ENCODE measurements at places on chromosomes 7 and 10. TPM values are rescaled to one million over a fixed set of nuclear protein-coding genes. Genes with fewer than 3 reads are reported as not detected.

GRCh38 chr10:121459279-121459621 lies 139.0 kb downstream of the FGFR2 start:
- no peak for DNase-seq

DNA sequence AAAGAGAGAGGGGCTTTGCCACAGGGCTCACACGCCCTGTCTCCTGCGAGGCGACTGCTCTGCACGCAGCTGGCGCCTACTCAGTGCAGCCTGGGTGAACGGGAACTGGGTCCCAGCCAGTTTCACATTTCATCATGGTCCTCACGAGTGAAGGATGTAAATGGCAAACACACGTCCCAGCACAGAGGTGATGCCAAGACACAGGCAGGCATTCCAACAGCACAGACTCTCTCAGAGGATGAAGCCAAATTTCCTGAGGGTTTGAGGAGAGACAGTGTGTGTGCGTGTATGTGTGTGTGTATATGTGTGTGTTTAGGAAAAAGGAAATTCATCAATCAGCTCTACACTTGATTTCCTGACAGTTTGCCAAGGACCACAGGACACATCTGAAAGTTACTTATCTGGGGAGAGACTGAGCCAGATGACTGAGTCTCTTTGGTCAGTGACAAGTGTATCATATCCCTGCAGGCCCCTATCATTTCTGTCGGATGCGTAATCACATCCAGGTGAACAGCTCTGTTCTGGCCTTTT lies 53.9 kb downstream of the CHST15 start:
- DNase-seq = no peak

Gene SPDYE8
- 0.16 TPM for polyA plus RNA-seq

GRCh38 chr7:25858525-25859411 lies 293.2 kb upstream of the NFE2L3 start:
- DNase-seq = no peak

Gene HYAL4
- polyA plus RNA-seq = not detected

DNA sequence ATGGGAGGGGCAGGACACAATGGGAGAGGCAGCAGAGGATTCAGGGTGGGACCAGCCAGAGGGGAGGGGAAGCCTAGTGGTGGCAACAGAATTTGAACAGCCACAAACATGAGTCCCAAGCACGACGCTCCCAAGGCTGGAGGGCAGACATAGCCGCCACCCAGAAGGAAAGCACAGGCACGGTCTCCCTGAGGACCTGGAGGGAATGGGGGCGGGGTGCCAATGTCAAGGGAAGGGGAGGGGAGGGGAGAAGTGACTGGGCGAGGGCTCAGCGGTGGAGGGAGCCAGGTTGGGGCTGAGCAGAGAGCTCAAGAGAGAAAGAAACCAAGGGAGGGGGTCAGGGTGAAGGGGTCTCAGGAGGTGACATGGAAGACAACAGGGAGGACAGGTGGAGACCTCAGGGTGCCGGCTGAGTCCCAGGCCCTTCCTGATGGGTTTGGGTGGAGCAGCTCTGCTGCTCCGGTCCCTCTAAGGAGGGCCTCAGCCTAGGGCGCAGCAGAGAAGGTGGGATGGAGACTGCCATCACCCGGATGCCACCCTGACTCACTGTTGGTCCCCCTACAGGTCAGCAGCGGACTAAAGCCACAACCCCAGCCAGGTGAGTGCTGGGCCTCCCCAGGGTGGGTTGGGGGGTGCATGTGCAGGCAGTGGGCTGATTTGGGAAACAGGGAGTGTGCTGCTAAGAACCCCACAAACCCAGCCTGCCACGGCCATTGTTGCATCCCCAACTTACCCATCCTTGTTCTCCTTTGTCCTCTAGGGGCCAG lies 24.2 kb downstream of the PILRA start:
- DNase-seq = no peak

DNA sequence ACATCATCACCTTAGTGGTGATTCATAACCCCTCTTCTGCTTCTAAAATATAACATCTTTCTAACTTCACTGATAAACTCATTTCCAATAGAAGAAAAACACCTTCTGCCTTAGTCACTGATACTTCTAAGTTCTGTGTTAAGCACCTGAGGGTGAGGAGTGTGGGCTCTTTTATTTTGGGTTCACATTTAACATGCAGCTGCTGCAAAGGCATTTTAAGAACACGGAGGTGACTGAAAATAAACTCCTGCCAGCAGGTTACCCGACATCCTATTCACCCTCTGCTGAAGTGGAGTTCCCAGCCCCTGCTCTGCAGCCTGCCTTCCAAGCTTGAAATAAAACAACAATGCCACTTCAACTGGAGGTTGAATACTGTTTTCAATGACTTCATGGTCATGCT lies 202.9 kb upstream of the PLXNA4 start:
- DNase-seq = no peak

GRCh38 chr10:127278001-127278400 lies 81.6 kb upstream of the INSYN2A start:
- DNase-seq = no peak

Gene IRF5
- polyA plus RNA-seq = 9.5 TPM

DNA sequence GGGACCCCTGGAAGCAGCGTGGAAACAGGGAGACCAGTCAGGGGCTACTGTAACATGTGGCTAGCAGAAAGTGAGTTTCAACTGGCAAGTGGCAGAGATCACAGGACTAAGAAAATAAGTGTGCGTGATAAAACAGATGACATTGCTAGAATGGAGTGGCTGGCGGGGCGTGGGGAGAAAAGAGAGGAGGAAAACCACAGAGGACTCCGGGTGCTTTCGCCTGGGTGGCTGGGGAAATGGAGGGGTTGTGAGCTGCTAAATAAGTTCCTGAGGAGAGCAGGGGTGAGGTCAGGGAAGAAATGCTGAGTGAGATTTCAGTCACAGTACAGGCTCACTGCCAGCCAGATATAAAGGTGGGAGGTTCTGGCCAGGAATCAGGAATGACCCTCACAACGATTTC lies 166.9 kb downstream of the MYOF start:
- no peak for DNase-seq

Gene RADIL
- polyA plus RNA-seq = 3.5 TPM

Gene DPY19L1
- polyA plus RNA-seq = not detected

GRCh38 chr10:26217396-26218086 lies 967 bp downstream of the GAD2 start:
- DNase-seq = no peak

- DNase-seq = no peak
Measured at GRCh38 chr7:116632384-116632783, 39.6 kb upstream of the MET start.

Gene BEND7
- polyA plus RNA-seq = 7.5 TPM

GRCh38 chr10:20879136-20879535 lies 18.0 kb downstream of the NEBL start:
- no peak for DNase-seq

Gene TRIM24
- polyA plus RNA-seq = 22.0 TPM

Gene FAM25C
- not detected for polyA plus RNA-seq

GRCh38 chr7:90487808-90488207 lies 18.4 kb downstream of the PTTG1IP2 start:
- DNase-seq = no peak

DNA sequence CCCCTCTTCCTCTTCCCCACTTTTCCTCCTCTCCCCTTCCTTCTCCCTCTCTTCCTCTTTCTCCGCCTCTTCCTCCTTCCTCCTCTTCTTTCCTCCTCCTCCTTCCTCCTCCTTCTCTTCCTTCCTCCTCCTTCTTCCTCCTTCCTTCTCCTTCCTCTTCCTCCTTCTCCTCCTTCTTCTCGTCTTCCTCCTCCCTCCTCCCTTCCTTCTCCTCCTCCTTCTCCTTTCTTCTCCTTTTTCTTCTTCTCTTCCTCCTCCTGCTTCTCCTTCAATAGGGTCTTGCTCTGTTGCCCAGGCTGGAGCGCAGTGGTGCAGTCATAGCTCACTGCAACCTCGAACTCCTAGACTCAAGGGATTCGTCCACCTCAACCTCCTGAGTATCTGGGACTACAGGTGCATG lies 56.9 kb downstream of the PALD1 start:
- no peak for DNase-seq

DNA sequence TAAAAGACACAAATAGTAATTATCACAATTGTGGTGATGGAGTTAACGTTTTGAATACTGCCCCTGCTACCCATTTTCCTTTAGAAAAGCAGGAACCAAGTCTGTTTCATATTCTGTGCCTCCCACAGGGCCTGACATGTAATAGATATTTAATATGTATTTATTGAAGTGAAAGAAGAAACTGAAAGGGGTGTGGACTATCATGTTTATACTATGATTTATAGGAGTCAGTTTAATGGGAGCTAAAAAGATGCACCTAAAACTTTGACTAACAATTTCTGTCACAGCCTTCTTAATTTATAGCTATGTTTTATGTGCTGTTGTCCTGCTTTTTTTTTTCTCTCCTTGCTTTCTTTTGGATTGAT lies 24.1 kb upstream of the BHLHA15 start:
- DNase-seq = no peak

GRCh38 chr7:118945911-118946682 lies 721.6 kb downstream of the ANKRD7 start:
- no peak for DNase-seq

DNA sequence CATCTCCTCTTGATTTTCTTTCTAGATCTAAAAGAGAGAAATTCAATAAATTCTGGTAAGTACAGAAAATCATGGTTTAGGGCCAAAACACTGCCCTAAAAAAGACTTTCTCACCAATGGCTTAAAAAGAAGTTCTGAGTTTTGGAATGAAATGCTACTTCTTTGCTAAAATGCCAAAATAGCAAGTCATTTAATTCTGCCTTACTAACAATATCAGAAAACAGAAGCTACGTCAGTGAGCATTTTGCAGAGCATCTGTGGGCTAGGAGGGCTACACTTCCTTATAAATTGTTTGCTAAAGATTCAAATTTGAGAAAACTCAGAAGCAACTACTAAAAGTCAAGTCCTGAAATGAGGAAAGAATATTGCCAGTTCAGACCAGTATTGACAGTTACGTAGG lies 560.8 kb upstream of the CELF2 start:
- no peak for DNase-seq

Gene ENKUR
- polyA plus RNA-seq = 0.41 TPM

DNA sequence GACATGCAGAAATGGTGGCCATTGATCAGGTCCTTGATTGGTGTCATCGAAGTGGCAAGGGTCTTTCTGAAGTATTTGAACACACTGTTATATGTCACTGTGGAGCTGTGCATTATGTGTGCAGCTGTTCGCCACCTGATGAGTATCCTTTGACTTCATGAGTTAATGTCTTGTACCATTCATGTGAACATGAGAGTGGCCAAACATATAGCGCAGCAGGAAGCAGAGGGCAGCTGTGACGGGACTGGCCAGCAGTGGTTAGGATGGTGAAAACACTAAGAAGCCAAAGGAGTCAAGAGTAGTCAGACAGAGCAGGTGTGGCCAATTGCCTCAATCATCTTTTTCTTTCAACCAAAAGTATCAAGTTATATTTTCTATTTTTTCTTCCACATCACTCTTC lies 167.4 kb downstream of the IMMP2L start:
- no peak for DNase-seq

GRCh38 chr7:56033671-56034432 lies 17.4 kb downstream of the PSPH start:
- peak; percentile 59 for DNase-seq

- DNase-seq = no peak
Measured at GRCh38 chr7:20466543-20467021, 135.9 kb downstream of the ITGB8 start.

Gene TCAF2
- polyA plus RNA-seq = 10.7 TPM

DNA sequence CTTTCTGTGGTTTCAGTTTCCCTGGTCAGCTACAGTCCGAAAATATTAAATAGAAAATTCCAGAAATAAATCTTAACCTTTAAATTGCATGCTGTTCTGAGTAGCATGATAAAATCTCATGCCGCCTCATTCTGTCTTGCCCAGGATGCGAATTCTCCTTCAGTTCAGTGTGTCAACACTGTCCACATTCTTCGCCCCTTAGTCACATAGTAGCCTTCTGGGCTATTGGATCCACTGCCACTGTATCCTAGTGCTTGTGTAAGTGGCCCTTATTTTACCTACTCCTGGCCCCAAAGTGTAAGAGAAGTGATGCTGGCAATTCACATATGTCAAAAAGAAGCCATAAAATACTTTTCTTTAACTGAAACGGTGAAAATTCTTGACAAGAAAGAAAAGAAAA lies 129.6 kb downstream of the ZWINT start:
- no peak for DNase-seq

Gene SLK
- 36.8 TPM for polyA plus RNA-seq

Measured in muscle of arm (tissue), 14 donors.